H9 (cell line): ENCODE measurements at places on chromosomes 3 and 15.
A peak's percentile ranks its signal among the peaks of the same experiment; 100 is the strongest.

GRCh38 chr15:62165104-62165792, at the start of gene C2CD4B:
TSS of gene C2CD4B (minus strand) at chr15:62165285. CDS start at chr15:62164984, 301 bp downstream.
- DNase-seq = peak; percentile 82
- no peaks in the 10 kb centered on the region for H3K4me1 ChIP-seq
- no peak within 1 kb of the TSS for H3K27ac ChIP-seq
- peak within 1 kb of the TSS; percentile 84 for H3K4me3 ChIP-seq

- H3K36me3 ChIP-seq = peaks cover 42% of the 10 kb centered on the region
- no peak overlapping the region for H3K4me3 ChIP-seq
- no peak overlapping the region for H3K27ac ChIP-seq
- no peak for DNase-seq
Observed at GRCh38 chr3:172125963-172126457, 86.6 kb downstream of the FNDC3B start.

DNA sequence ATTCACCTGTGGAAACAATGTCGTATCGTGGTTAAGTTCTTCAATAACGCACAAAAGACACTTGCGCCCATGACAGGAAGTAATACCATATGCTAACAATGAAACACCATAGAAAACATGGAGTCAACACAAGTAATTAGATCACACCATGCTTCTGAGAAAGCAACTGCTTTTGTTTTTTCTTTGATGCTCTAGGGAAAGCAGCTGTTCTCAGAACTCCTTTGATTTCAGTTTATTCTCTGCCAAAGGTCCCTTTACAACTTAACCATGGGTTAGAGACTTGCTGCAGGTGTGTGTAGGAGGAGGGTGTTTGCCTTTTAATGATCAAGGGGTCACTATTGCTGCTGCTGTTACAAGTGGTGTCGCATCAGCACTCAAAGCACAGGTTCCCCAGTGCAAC, 324.0 kb upstream of the SLCO3A1 start:
- no peak overlapping the region for H3K4me3 ChIP-seq
- peaks cover 2% of the 10 kb centered on the region; the same call in 1 of the 2 replicates for H3K36me3 ChIP-seq
- no peaks in the 10 kb centered on the region for H3K4me1 ChIP-seq
- no peaks in the 10 kb centered on the region for H3K27me3 ChIP-seq
- no peak overlapping the region for H3K27ac ChIP-seq

DNA sequence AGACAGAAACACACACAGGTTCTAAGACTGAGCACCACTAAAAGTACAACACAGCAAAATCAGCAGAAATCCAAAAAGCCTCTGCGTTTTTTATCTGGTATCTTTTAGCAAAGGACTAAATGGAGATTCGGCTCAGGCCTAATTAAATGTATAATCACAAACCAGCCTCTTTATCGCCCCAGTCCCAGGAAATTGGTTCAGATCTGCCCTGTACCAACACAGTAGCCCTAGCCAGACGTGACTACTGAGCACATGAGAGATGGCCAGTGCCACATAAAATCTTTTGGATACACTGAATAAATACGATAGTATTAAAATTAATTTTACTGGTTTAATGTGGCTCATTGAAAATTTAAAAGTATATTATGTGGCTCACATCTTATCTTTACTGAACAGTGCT, 19.7 kb downstream of the TBC1D2B start:
- H3K4me1 ChIP-seq = no peaks in the 10 kb centered on the region
- no peak overlapping the region for H3K27ac ChIP-seq
- H3K36me3 ChIP-seq = no peaks in the 10 kb centered on the region
- H3K27me3 ChIP-seq = no peaks in the 10 kb centered on the region
- no peak overlapping the region for H3K4me3 ChIP-seq

GRCh38 chr3:127033171-127033570, 50.3 kb downstream of the PLXNA1 start:
- no peak overlapping the region for H3K4me3 ChIP-seq
- H3K27me3 ChIP-seq = no peaks in the 10 kb centered on the region
- H3K27ac ChIP-seq = no peak overlapping the region
- H3K36me3 ChIP-seq = peaks cover 24% of the 10 kb centered on the region
- no peaks in the 10 kb centered on the region for H3K4me1 ChIP-seq

GRCh38 chr15:50219820-50220219, 37.8 kb downstream of the SLC27A2 start:
- H3K4me3 ChIP-seq = no peak overlapping the region
- H3K27ac ChIP-seq = no peak overlapping the region
- no peaks in the 10 kb centered on the region; the same call in 2 of the 3 replicates for H3K36me3 ChIP-seq
- no peaks in the 10 kb centered on the region for H3K27me3 ChIP-seq
- H3K4me1 ChIP-seq = no peaks in the 10 kb centered on the region

DNA sequence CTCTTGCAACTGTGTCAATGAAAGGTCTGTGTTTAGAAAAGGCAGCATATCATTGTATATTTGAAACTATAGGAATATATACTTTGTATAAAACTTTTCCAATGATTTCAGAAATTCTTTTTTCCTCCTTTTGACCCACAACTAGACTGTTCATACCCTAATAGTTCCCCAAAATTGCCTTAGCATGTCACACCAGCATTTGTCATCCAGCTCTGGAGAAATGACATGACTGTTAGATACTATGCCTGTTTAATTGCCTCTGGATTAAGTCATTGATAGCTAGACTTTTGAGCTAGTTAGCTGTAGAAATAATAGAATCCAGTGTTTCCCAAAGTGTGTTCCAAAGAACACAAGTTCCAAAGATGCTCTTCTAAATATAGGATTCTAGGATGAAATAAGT, 32.4 kb downstream of the B3GALNT1 start:
- H3K4me1 ChIP-seq = no peaks in the 10 kb centered on the region
- no peak overlapping the region for H3K4me3 ChIP-seq
- no peak for DNase-seq
- no peaks in the 10 kb centered on the region for H3K36me3 ChIP-seq
- no peaks in the 10 kb centered on the region for H3K27me3 ChIP-seq

- no peak for DNase-seq
- H3K4me1 ChIP-seq = no peaks in the 10 kb centered on the region
- H3K36me3 ChIP-seq = no peaks in the 10 kb centered on the region
- H3K27ac ChIP-seq = no peak overlapping the region
- H3K27me3 ChIP-seq = no peaks in the 10 kb centered on the region
- H3K4me3 ChIP-seq = no peak overlapping the region; the same call in 2 of the 3 replicates
Observed at GRCh38 chr15:84915606-84915958, 31.1 kb downstream of the SLC28A1 start.

GRCh38 chr3:133987948-133988484, 41.7 kb downstream of the SLCO2A1 start:
- H3K4me3 ChIP-seq = no peak overlapping the region
- H3K27me3 ChIP-seq = no peaks in the 10 kb centered on the region
- peaks cover 20% of the 10 kb centered on the region; the same call in 1 of the 2 replicates for H3K4me1 ChIP-seq
- no peaks in the 10 kb centered on the region for H3K36me3 ChIP-seq
- DNase-seq = no peak

- DNase-seq = no peak
- no peak overlapping the region for H3K27ac ChIP-seq
- H3K36me3 ChIP-seq = no peaks in the 10 kb centered on the region
- H3K27me3 ChIP-seq = no peaks in the 10 kb centered on the region
- H3K4me1 ChIP-seq = peaks cover 2% of the 10 kb centered on the region; the same call in 1 of the 2 replicates
- no peak overlapping the region for H3K4me3 ChIP-seq
Observed at GRCh38 chr15:77354063-77354462, 65.8 kb downstream of the PEAK1 start.

DNA sequence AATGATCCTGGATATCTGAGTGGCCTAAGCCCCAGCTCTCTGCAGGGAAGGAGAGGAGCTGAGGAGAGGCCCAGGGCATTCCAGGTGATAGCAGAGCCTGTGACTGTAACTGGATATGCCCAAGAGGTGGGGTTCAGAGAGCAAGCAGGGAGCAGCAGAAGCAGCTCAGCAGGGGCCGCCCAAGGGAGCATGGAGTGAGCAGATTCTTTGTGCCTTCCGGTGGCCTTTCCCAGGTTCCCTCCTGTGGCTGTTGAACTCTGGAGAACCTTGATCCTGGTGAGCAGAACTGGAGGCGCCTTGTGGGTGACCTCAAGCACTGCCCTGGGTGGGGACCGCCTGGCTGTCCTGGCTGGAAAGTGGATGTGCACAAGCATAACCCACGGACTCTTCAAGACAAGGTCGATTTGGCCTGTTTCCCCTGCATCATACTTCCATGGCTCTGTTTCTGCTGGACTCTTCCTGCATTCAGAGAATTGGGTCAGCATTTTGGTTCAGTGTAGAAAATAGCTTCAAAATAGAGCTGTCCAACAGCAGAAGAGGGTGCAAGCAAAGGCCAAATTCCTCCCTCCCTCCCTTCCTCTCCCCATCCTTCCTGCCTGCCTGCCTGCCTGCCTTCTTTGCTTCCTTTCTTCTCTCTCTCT, 76.1 kb downstream of the ARNT2 start:
- no peaks in the 10 kb centered on the region for H3K27me3 ChIP-seq
- peaks cover 6% of the 10 kb centered on the region; the same call in 1 of the 2 replicates for H3K4me1 ChIP-seq
- DNase-seq = peak; percentile 53
- H3K27ac ChIP-seq = no peak overlapping the region

DNA sequence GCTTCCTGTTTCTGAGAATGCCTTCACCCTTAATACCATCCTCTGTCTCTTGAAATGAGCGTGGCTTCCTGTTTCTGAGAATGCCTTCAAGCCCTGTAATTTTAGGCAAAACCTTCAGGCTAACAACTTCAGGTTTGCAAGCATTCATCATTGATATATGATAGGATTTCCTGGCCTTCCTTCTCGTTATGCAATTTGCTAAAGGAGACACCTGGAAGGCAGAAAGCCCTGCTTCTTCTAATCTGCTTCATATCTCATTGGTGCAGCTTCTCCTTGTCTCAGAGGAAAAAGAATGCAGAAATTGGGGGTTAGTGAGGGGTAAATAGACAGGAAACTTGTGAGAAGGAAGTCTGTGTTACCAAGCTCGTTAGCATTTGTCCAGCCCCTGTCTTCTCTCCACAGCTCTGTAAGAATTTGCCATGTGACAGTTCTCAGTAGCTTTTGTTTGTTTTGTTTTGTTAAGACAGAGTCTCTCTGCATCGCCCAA, 7.3 kb downstream of the ARL6IP5 start:
- no peak overlapping the region for H3K4me3 ChIP-seq
- H3K36me3 ChIP-seq = no peaks in the 10 kb centered on the region
- H3K4me1 ChIP-seq = peaks cover 14% of the 10 kb centered on the region
- no peak overlapping the region for H3K27ac ChIP-seq

DNA sequence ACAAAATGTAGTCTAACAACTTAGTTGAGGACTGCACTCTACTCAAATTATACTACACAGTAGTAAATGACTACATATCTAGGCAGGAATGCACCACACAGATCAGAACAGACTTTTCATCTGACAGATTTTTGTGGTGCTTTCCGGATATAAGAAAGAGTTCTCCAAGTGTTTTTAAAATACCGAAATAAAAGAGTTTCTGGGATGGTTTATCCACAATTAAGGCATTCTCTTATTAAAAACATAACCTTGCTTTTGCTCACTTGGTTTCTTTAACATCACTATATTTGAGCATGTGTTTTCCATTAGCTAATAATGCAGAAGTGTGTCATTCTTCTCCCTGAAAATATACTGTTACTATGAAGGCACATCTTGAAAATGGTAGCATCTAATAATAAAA, 132.9 kb downstream of the MAGI1 start:
- peaks cover 9% of the 10 kb centered on the region; the same call in 1 of the 2 replicates for H3K4me1 ChIP-seq
- no peak overlapping the region for H3K4me3 ChIP-seq
- H3K27me3 ChIP-seq = no peaks in the 10 kb centered on the region

GRCh38 chr3:14640157-14640562, 11.4 kb upstream of the CCDC174 start:
- no peak for DNase-seq
- no peak overlapping the region for H3K4me3 ChIP-seq
- no peaks in the 10 kb centered on the region for H3K4me1 ChIP-seq
- H3K27ac ChIP-seq = no peak overlapping the region
- H3K36me3 ChIP-seq = no peaks in the 10 kb centered on the region
- H3K27me3 ChIP-seq = no peaks in the 10 kb centered on the region; the same call in 1 of the 2 replicates

GRCh38 chr3:38153221-38153620, 12.1 kb upstream of the OXSR1 start:
- H3K4me1 ChIP-seq = no peaks in the 10 kb centered on the region
- DNase-seq = no peak
- H3K27me3 ChIP-seq = no peaks in the 10 kb centered on the region
- H3K36me3 ChIP-seq = no peaks in the 10 kb centered on the region
- no peak overlapping the region for H3K27ac ChIP-seq
- H3K4me3 ChIP-seq = no peak overlapping the region

GRCh38 chr15:90478846-90479481, 50.8 kb upstream of the CRTC3 start:
- no peaks in the 10 kb centered on the region for H3K27me3 ChIP-seq
- no peak overlapping the region for H3K4me3 ChIP-seq
- DNase-seq = no peak
